Stimulated activated CD4-positive, alpha-beta T cell treated with anti-CD3 and anti-CD28 coated beads, Interleukin-4, amount 100 ng/mL, for 48 hours (primary cell): ENCODE measurements at places on chromosomes 13 and 19.

GRCh38 chr13:98353750-98354149 lies 176.7 kb upstream of the RNF113B start:
- DNase-seq = no peak

- DNase-seq = no peak
These were observed 329.9 kb downstream of the FOXO1 start for GRCh38 chr13:40336228-40337221.

- DNase-seq = no peak
These were observed 2.8 kb upstream of the TNFSF9 start for GRCh38 chr19:6527893-6528543.

- DNase-seq = no peak
These were observed 56.7 kb upstream of the MED4 start for GRCh38 chr13:48151363-48152161.

GRCh38 chr19:29539131-29539530 lies 13.3 kb downstream of the VSTM2B start:
- DNase-seq = no peak

DNA sequence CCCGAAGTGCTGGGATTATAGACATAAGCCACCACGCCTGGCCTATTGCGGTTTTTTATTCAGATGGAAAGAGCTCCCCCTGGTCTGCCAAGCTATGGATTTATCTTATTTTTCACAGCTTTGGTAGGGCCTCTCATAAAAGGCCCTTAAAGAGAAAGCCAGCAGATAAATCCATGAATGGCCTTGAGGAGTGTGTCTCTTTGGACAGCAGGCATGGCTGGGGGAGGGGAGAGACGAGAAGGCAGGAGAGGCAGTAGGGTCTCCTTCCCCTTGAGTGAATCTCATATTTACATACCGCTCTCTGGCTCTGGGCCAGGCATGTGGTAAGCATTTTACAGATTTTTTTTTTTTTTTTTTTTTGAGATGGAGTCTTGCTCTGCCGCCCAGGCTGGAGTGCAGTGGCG lies 25.2 kb downstream of the MARK4 start:
- no peak for DNase-seq

GRCh38 chr19:18046059-18046718 lies 38.2 kb downstream of the ARRDC2 start:
- peak; percentile 32 for DNase-seq

DNA sequence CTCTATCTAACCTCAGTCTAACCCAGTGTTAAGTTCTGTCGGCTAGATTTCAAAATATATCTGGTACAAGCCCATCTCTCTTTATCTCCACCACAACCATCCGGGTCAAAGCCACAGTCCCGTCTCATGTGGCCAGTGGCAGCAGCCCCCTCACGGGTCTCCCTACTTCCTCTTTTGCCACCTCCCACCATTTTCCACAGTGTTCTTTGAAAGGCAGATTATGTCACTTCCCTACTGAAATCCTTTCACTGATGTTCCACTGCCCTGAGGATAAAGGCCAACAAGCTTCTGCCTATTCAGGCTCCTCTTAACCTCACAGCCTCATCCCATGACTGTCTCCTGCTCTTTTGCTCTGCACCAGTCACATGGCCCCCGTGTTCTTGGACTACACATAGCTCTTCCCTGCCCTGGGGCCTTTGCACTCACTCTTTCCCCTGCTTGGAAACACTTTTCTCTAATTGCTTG lies 117.2 kb downstream of the UBL3 start:
- DNase-seq = no peak

DNA sequence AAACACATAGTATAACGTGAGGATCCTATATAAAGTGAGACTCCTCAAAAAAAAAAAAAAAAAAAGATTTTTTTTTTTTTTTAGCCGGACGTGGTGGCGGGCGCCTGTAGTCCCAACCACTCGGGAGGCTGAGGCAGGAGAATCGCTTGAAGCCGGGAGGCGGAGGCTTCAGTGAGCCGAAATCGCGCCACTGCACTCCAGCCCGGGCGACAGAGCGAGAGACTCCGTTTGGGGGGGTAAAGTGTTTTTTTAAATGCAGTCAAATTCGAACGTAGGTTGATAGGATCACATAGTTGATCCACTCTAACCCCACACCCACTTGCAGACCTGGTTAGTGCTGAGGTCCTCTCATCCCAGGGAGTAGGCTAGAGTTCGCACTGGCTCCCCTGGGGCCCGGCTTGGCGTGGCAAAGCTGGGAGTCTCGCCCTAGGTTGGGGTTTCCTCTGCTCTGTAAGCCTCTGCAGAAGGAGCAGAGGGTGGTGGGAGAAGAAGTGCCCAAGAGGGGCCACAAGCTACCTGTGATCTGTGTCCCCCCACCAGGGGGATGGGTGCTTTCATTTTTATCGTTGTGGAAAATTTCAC lies 6.5 kb downstream of the RNF225 start:
- no peak for DNase-seq

DNA sequence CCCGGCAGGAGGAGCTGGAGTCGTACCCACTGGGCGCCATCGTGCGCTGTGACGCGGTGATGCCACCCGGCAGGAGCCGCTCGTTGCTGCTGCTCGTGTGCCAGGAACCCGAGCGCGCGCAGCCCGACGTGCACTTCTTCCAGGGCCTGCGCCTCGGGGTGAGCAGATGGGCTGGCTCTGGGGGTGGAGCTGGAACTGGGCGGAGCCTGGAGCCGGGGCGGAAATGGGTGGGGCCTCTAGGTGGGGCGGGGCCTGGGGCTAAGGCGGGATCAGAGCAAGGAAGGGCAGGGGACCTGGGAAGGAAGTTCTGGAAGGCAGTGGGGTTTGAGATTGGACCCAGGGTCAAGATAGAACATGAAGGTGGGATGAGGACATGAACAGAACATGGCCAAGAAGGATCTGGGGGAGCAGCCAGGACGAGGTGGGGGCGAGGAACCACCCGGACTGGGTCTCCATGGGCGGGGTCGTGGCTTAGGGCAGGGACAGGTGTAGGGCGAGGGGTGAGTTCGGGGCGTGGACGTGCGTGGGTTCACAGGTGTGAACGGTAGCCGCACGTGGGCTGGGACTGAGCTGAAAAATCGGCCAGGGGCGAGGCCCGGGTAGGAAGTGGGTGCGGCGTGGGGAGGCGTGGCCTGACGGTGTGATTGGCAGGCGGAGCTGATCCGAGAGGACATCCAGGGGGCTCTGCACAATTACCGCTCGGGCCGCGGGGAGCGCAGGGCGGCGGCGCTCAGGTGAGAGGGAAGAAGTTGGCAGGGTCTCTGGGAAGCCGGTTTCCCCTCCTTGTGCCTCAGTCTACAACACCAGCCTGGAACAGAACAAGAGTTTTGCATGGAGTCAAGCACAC lies 4.7 kb downstream of the EPS8L1 start:
- peak; percentile 76 for DNase-seq

- DNase-seq = no peak
These were observed 13.2 kb downstream of the RASA3 start for GRCh38 chr13:114119196-114119595.

DNA sequence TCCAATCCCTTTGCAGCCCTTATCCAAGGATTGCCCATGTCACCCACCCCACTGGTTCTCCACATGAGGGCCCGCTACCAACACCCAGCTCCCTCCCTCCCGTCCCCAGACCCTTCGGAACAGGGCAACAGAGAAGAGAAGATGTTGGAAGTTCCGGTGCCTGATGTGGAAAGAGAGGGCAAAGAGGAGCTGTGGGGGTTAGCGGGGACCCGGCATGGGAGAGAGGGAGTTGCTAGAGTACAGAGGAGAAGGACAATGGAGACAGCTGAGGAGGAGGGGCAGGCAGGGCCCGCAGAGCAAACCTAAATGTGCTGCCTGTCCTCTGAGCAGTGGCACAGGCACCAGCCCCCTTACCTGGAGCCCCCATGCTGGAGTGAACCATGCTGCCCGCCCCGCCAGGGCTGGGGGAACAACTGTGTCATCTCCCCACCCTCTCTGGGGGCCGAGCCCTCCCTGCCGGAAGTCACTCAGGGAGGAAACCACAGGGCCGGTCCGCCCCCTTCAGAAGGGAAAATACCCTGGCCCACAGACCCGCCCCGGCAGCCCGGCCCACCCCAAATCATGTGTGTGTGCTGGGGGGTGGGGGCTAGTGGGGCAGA lies at the start of gene POU2F2:
POU2F2 (minus strand) TSS at position 417 of the 599 bp plus-strand sequence; CDS start at position 382, 35 bp downstream.
- peak; percentile 78 for DNase-seq

GRCh38 chr13:59337070-59337469 lies 826.7 kb downstream of the DIAPH3 start:
- DNase-seq = no peak
